Stimulated activated CD4-positive, alpha-beta T cell treated with anti-CD3 and anti-CD28 coated beads, Interleukin-1b, Interleukin-23, amount 100 ng/mL, for 24 hours (primary cell): ENCODE measurements at places on chromosomes 6 and 20.

DNA sequence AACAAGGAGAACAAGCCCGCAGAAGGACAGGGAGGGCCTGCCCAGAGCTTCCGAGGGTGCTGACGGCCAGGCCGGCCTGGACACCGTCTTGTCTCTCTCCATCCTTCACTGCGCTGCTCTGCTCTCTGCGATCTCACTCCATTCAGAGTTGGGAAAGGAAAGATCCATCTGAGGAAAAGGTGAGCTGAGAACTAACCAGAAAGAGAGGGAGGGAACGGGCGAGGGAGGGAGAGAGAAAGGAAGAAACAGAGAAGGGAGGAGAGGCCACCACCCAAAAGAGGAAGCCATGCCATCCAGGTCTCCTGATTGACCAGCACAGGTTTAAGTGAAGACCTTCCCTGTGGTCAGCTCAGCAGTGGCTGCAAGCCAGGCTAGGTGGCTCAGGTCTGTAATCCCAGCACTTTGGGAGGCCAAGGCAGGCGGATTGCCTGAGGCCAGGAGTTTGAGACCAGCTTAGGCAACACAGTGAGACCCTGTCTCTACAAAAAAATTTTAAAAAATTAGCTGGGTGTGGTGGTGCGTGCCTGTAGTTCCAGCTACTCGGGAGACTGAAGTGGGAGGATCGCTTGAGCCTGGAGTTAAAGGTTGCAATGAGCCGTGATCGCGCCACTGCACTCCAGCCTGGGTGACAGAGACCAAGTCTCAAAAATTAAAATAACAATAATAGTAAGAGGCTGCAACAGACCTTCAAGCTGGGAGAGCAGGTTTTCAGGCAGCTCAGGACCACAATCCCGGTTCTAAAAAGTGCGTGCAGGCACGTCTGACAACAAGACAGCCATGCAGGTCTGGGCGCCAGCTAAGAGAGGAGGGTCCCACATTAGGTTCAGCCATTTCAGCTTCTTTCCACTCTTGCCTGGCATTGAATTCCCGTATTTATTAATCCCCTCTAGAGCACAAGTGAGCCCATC lies 34.2 kb upstream of the DLGAP4 start:
- no peak for DNase-seq

DNA sequence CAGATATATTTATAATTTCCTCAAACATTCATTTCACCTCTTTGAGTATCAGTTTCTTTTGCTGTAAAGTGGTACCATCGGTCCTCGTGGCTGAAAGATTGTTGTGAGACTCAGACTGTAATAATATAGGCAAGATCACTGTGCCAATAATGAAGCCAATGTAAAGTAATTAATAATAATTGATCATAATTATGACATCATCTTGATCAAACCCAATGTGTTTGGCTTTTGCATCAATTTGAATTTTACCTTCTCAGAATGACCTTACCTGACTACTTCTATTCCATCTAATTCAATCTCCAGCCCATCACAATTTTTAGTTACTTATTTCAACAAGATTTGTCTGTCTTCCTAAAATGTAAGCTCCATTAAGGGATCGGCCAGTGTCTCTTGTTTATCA lies 15.8 kb upstream of the MTRF1L start:
- no peak for DNase-seq

GRCh38 chr6:160393891-160394653 lies 45.9 kb downstream of the SLC22A3 start:
- DNase-seq, result no peak

DNA sequence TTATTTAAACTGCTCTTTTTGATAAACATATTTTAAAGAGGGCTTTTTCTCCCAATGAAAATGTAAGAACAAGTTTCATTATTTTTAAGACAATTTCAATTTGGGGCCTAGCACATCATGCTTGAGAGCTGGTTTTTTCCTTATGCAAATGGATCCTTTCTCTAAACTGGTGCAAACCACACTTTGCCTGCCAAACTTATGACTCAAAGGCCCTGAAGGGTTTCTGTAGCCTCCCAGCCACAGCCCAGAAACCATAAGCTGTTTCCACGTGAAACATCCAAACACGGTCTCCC lies 451 bp upstream of the HSF2 start:
- no peak for DNase-seq

GRCh38 chr6:64146876-64147275 lies 511.3 kb downstream of the PHF3 start:
- DNase-seq, result no peak

DNA sequence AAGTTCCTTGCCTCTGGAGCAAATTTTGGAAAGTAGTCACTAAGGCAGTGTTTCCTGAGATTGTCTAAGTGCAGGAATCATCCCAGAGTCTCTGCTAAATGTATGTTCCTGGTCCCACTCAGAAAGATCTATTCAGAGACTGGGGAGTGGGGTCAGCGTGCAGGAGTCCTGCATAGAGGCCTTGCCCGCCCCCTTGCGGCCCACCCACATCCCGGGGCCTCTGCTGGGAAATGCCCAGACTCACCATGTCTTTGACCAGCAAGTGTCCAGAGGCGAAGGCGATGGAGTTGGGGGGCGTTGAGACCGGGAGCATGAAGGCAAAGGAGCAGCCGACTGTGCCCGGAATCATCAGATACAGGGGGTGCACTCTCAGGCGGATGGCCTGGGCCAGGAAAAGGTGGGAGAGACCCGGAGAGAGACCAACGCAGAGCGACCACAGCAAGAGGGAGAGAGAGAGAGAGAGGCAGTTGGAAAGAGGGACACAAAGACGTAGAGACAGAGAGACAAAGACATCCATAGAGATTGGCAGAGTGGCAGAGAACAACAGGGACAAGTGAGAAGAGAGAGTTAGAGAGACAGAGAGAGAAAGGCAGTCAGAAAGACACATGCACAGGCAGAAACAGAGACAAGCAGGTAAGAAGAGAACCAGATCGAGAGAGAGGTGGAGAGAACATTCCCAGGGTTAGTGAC lies 12.9 kb upstream of the OCSTAMP start:
- DNase-seq, result no peak

DNA sequence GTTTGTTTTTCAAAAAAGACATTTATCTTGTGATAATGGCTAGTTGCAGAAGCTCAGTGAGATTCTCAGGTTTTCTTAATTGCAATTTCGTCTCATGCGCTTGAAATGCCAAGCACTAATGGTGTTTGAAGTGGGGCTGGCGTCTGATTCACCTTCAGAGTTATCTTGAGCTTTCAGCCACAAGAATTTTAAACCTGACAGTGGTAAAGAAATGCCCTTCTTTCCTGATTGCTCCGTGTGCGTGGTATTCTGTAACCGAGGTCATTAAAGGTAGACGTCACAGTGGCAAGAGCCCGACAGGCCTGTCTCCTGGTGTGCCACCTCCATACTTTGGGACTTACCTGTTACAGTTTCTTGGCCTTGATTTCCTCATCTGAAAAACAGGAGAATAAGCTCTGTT lies 126.5 kb upstream of the QKI start:
- no peak for DNase-seq

- no peak for DNase-seq
Observed at GRCh38 chr6:24425091-24425490, 22.4 kb downstream of the MRS2 start.
